ENCODE measurements at places on chromosomes 11 and 22.

GRCh38 chr11:112363527-112363926 is 102.9 kb upstream of the PLET1 start:
- no peak for DNase-seq

DNA sequence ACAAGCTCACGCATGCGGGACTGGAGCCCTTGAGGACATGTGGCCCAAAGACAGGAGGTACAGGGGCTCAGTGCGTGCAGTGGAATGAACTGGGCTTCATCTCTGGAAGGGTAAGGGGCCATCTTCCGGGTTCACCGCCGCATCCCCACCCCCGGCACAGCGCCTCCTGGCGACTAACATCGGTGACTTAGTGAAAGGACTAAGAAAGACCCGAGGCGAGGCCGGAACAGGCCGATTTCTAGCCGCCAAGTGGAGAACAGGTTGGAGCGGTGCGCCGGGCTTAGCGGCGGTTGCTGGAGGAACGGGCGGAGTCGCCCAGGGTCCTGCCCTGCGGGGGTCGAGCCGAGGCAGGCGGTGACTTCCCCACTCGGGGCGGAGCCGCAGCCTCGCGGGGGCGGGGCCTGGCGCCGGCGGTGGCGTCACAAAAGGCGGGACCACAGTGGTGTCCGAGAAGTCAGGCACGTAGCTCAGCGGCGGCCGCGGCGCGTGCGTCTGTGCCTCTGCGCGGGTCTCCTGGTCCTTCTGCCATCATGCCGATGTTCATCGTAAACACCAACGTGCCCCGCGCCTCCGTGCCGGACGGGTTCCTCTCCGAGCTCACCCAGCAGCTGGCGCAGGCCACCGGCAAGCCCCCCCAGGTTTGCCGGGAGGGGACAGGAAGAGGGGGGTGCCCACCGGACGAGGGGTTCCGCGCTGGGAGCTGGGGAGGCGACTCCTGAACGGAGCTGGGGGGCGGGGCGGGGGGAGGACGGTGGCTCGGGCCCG is at the start of gene MIF:
Gene MIF (plus strand): TSS at position 439 of the 765 bp plus-strand sequence. CDS start 92 bp downstream, at position 531.
- DNase-seq = peak; percentile 90

- DNase-seq = no peak
Measured at GRCh38 chr11:7871056-7871455, 60.0 kb downstream of the OR10A6 start.

- no peak for DNase-seq
Measured at GRCh38 chr22:46867106-46867505, 104.7 kb downstream of the TBC1D22A start.

GRCh38 chr11:36408498-36409136 is 101.5 kb downstream of the TRAF6 start:
- no peak for DNase-seq

DNA sequence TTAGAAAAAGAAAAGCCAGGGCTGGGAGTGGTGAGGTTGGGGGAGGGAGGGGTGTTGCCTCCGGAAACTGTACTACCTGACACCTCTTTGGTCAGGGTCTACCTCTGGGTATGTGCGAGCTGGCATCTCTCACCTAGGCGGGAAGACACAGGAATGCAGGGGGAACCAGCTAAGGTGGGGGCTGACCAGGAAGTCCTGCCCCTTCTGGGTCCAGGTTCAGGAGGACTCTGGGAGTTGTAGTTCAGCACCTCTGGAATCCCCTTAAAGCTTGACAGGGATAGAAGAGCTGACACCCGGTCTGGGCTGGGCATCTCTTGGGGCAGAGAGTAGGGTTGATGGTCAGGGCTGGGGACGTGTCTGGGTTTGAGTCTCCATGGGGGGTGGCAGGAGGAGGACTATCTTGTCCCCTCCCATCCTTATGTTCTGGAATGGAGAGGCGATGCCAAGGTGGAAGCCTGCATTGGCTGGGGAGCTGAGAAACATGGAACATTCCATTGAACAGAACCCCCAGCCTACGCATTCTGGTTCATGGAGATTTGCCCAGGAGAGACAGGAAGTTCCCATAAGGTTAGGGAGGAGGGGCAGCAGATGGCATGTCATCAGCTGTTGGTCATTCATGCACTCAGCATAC is 2.1 kb upstream of the KIAA1671 start:
- no peak for DNase-seq

- DNase-seq = no peak
Measured at GRCh38 chr11:27348340-27348873, 14.6 kb downstream of the CCDC34 start.

DNA sequence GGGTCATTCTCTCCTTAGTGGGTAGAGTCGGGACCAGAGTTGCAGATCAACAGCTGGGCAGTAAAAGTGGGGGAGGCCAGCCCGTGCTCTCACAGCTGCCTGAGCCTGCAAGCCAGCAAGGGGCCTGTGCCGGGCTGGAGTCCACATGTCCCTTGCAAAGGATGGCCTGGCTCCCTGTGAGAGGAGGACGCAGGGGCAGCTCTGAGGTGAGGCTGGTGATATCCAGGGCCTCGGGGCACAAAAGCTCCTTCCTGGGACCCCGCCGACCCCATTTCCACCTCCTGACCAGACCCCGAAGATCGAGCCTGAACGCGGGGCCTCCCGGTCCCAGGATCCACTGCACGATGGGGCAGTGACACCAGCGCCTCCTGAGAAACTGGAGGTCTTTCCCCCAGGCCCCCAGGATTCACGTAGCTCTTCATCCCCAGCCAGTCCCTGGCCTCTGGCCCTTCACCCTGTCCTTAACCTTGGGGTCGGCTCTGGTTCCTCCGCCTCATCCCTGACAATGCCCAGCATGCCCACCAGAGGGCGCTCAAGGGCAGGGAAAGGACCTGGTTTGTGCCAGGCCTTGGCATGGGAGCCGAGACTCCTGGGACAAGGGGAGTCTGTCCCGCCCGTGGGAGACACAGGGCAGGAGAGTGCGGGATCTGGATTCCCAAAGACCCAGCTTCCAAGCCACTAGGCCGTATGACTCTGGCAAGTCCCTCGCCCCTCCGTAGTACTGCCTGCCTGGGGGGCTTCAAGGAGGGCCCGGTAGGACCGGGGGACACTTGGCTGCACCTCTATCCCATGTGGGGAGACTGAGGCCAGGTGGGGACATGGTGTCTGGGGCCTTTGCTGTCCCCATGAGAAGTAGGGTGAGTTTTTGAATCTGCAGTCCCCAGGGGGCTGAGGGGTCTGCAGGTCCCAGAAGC is 17.8 kb upstream of the WNT7B start:
- peak; percentile 44 for DNase-seq

- no peak for DNase-seq
Measured at GRCh38 chr11:61697078-61697502, 16.9 kb downstream of the DAGLA start.

DNA sequence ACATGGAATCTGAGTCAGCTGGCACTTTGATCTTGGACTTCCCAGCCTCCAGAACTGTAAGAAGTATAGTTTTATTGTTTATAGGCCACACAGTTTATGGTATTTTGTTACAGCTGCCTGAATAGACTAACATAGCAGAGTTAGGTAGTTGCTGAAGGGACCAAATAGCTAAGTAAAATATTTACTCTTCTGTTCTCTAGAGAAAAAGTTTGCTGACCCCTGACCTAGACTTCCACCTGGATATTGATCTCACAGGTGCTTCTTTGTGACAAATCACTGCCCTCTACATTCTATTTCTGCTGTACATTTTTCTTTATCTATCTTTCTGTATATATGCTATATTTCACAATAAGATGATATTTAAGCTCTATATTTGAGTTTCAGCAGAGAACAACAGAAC is 212.5 kb downstream of the CSNK2A3 start:
- DNase-seq = no peak

GRCh38 chr22:20651286-20651685 is 122.6 kb upstream of the SERPIND1 start:
- DNase-seq = no peak

GRCh38 chr11:76279038-76279437 is 72.7 kb upstream of the WNT11 start:
- DNase-seq = no peak

DNA sequence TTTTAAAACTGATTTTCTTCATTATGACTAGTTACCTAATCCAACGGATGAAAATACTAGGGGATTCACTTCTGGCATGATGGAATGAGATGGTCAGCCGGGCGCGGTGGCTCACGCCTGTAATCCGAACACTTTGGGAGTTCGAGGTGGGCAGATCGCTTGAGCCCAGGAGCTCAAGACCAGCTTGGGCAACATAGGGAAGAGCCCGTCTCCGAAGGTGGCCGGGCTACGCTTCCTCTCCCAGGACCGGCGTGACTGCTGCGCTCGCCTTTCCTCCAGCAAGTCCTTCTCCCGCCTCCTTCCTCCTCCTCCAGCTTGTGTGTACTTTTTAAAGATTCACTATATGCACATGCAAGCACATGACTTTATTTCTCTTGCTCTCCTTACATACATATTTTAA is 505.4 kb upstream of the CCDC90B start:
- no peak for DNase-seq

GRCh38 chr22:35191412-35191811 is 65.9 kb upstream of the HMGXB4 start:
- no peak for DNase-seq

DNA sequence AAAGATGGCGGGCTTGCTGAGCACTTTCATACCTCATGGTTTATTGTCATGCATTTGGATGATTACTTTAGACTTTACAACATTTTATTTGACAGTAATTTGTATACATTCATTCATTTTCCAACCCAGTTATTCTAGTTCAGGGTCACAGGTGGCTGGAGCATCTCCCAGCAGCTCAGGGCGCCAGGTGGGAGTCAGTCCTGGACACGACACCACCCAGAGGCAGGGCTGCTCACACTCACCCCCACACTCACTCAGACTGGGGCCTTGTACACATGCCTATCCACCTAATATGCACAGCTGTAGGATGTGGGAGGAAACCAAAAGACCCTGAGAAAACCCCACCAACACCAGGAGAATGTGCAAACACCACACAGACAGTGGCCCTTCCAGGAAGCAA is 123.9 kb downstream of the OPCML start:
- DNase-seq = no peak

DNA sequence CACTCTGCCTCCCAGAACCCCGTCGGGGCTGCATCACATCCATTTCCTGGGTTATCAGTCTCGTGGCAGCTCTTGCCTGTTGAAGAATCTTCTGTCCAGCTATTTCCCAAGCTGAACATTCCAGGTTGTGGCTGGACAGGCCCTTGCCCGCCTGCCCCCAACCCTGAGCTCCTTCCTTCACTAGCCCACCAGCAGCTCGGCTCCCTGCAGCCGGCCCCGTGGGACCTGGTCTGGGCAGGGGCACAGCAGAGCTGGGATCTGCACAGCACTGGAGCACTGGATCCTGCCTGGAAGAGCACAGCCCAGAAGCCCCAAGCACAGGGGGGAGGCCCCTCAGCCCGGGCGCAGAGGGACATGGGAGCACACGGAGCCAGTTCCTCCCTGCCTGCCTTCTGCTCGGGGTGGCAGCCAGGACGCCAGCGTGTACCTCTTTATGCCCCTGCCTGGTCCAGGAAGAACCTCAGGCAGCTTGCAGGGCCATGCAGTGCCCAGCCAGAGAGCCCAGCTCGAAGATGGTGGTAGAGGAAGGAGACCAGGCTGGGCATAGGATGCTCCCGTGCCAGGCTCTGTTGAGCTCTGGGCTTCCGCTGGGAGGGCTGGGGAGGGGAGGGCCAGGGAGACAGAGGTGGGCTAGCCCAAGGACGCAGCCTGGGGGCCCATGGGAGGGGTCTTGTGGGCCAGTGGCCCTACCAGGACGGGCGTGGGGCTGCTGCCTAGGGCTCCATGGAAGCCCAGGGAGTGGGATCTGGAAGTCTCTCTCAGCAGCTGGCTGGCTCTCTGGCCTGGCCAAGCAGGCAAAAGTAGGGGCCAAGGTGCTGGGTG is 16.6 kb upstream of the GNB1L start:
- DNase-seq = no peak

DNA sequence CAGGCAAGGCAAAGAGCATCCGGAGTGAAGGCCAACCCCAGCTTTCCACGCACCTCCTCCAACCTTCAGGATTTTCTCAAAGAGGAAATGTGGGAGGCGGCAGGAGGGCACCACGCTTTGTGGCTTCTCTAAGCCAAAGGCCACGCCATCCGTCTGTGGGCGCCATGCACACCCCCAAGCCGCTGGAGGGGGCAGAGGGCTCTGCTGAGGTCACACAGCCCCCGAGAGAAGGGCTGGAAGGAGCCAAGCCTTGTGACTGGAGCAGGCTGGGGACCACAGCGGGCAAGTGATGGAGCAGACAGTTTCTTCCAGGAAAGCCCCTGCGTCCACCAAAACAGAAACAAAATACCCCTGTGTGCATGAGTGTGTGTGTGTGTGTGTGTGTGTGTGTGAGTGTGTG is 527.4 kb downstream of the BRD1 start:
- no peak for DNase-seq

- DNase-seq = no peak
Measured at GRCh38 chr11:131645237-131645636, 274.8 kb downstream of the NTM start.

DNA sequence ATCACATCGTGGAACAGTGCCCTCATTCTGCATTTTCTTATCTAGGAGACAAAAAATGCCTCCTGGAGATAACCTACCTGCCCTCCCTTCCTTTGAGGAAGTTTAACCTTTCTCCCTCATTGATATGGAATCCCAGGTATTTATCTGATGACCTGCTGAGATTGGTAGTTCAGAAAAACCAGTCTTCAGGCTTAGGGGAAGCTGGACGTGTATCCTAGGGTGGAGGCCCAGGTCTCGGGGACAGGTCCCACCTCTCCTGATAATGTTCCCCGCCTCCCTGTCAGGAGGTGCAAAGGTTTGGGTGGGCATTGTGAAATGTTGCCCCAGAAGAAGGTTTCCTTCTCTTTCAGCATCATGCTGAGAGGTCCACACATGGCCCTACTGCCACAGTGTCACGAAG is 186.9 kb upstream of the NAV2 start:
- DNase-seq = no peak

GRCh38 chr11:31340903-31341572 is 28.5 kb downstream of the DCDC1 start:
- no peak for DNase-seq

DNA sequence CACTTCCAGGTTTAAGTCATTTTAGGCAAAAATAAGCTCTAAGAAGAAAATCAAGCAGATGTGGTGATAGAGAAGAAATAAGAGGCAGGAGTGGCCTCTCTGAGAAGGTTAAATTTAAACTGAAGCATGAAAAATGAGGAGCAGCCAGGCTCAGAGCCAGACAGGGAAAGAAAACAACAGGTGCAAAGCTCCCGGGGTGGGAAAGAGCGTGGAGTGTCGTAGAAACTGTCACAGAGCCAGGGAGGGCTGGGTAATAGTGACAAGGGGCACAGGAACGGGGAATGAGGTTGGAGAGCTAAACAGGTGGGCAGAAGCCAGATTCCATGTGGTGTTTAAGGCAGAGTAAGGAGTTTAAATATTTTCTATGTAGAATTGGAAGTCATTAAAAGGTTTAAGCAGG is 132.1 kb upstream of the BLID start:
- DNase-seq = no peak

GRCh38 chr11:126748793-126749192 is 251.8 kb downstream of the KIRREL3 start:
- DNase-seq = no peak

DNA sequence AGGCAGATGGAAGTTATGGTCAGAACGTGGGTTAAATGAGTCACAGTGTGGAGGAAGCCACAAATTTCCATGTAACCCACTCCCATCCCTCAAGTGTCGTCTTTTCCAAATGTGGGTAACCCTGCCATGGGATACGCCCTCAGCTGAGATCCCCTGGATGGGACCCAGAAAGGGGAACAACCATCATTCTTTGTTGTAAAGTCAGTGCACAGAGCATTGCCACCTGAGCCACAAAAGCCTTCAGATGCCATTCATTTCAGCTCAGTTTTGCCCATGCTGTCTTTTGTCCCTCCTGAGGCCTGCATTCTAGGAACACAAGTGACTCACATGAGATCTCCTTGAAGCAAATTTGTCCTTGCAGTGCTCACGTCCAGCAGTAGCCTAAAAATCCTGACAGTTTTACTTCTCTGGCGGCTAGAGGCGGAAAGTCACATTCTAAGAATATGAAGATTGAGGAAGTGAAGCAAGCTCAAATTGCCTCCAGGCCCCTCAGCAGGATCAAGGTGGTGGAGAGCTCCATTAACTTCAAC is 30.6 kb downstream of the MMP13 start:
- no peak for DNase-seq
